Left ventricle myocardium inferior (tissue), 1 donor: ENCODE measurements at places on chromosomes 11 and 22.

- no peak for DNase-seq
Measured at GRCh38 chr22:41043722-41044121, 48.7 kb upstream of the EP300 start.

DNA sequence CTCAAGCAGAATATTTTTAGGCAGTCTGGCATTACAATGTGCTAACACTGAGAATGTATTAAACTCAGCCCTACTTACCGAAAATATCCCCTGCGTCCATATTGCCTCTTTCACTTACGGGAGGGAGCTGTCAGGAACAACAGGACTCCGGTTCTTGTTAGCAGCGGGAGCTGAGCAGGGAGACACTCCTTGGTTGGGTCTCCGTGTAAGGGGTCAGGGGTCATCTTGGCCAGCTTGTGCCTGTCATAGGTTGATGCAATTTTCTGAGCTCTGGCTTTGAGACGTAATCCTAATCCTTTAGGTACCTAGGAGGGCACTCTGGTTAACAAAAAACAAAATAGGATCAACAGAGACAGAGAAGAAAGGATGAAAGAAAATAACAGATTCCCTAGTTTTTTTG lies 1477.2 kb downstream of the BRD1 start:
- DNase-seq: no peak

GRCh38 chr11:3341298-3341697 lies 37.6 kb downstream of the ZNF195 start:
- DNase-seq: peak; percentile 31

DNA sequence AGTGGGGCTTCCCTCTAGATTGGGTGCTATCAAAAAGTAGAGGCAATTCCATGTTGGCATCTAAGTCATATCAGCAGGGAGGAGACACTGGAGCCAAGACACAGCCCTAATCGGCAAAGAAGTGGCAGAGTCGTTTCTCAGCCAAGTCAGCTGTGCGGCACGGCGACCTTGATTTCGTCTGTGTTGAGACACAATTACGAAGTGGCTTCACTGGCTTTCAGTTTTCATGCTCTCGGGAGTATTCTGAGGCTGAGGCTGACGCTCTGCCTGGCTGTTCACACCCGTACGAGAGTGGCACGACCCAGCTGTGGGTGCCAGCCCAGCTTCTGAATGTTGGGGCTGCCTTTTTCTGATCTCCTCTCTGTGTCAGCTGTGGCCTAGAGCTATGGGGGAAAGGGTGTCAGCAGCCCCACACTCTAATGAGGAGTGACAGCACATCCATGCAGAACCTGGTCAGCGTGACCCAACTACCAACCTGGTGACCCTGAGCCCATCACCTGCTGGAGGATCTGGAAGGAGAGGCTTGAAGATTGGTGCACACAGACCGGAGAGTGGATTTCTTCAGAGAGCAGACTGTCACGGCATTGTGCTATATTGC lies 105.7 kb upstream of the TMEM45B start:
- no peak for DNase-seq

DNA sequence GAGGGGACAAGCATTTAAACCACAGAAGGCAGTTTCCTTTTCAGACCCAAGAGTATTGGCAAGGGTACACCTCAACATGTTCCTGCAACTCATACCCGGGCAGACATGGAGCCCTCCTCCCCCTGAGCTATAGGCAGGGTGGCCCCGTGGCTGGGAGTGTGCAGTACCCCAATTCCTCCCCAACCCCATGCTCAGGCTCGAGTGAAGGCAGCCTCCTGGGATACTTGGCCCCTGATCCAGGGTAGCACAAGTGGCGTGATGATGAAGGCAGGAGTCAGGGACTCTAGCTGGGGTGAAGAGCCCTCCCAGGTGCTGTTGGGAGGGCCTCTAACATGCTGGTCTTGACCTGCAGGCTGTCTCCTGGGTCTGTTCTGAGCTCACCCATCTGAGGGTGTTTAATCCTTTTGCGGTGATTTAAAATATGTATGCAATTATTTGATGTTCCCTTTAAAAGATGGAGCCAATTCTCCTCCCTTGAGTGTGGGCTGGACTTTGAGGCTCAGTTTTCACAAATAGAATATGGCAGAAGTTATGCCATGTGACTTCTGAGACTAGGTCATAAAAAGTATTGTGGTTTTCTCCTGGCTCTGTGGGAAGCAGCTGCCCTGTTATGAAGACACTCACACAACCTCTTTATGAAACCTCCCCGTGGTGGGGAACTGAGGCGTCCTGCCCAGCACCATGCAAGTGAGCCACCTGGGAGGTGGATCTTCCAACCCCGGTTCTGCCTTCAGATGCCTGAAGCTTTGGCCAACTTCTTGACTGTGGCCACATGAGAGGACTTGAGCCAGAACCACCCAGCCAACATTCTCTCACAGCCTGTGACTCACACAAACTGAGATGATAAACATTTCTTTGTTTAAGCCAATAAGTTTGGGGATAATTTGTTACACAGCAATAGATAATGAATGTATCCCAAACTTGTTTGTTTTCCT lies 54.7 kb upstream of the NECTIN1 start:
- DNase-seq: no peak

DNA sequence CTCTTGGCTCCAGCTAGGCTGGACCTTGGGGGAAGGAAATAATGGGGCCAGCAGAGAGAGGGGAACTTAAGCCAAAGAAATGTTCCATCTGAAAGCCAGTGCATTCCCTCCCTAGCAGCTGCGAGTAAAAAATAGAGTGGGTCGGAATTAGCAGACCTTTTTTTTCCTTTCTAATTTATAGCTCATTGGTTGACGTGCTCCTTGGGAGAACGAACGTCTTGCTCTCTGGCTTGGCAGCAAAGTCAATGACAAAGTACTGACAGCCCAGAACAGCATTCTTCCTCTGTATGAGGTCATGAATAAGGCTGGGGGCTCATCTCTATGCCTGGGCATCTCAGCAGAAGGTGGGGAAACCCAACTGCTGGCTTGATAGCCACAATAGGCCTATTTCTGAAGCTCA lies 65.0 kb downstream of the SEZ6L start:
- no peak for DNase-seq

DNA sequence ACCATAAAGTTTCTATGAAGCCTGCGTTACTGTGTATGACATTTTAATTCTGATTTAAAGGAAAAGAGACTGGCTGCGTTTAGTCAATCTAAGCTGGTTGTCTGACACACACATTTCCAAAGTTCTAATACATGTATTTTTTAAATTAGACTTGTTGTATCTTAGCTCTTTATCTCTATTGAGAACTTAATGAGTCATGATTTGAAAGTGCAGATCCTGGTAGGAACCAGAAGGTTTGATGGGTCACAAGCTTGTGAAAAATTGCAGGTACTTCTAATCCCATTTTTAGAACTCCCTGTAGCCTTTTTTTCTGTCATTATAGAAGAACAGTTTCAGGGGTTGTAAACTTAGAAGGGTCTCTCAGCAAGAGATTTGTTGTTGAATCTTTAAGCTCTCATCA lies 210.3 kb downstream of the DDX10 start:
- DNase-seq: no peak

DNA sequence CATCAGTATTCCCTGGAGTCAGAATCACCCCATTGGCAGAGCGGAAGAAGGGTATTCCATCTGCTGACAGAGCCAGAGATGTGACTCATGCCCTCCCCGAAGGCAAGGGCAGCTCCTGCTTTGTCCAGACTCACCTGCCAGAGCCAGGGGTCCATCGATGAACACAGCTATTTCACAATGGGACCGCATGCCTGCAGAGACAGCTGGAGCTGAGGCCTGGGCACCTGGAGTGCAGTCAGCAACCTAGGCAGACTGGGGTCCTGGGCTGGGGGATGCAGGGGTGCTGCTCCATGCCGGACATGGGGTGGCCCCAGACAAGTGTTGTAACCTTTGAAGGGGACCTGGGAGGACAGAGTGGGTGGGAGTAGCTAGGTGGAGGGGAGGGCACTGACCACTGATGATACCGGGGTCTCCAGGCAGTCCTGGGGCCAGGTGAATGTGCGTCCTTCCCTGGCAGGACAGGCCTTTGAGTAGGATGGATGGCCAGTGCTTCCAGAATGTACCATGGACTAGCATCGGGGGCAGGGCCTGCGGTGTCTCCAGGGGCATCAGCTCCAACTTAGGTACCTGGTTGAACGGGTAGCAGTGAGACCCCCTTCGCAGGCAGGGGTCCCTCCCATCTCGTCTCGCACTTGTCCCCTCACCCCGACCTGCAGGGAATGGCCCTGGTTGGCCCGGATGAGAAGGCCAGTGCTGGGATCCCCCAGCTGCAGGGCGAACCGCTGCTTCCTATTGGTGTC lies 1.7 kb downstream of the TRPT1 start:
- no peak for DNase-seq

GRCh38 chr22:46147471-46148267 lies 2.7 kb upstream of the PPARA start:
- peak; percentile 69 for DNase-seq

- no peak for DNase-seq
Measured at GRCh38 chr11:131178596-131178995, 191.8 kb upstream of the NTM start.
